ENCODE measurements at places on chromosomes 2 and 18. TPM values are rescaled to one million over a fixed set of nuclear protein-coding genes. Genes with fewer than 3 reads are reported as not detected.
A peak's percentile ranks its signal among the peaks of the same experiment; 100 is the strongest.

GRCh38 chr2:30865892-30866681 lies 58.8 kb upstream of the CAPN13 start:
- H3K27me3 ChIP-seq, result no peaks in the 10 kb centered on the region
- no peak overlapping the region for H3K4me3 ChIP-seq
- no peaks in the 10 kb centered on the region for H3K36me3 ChIP-seq
- DNase-seq, result no peak
- H3K27ac ChIP-seq, result no peak overlapping the region

NR4A2 gene
- total RNA-seq, result 0.97 TPM

MAL gene
- total RNA-seq, result not detected

CAPN14 gene
- total RNA-seq, result 0.23 TPM

- H3K27ac ChIP-seq, result no peak overlapping the region
- H3K27me3 ChIP-seq, result no peaks in the 10 kb centered on the region
- H3K4me1 ChIP-seq, result no peaks in the 10 kb centered on the region
- no peaks in the 10 kb centered on the region for H3K36me3 ChIP-seq
- no peak overlapping the region for H3K4me3 ChIP-seq
Measured at GRCh38 chr2:38259311-38259710, 117.8 kb downstream of the ATL2 start.

MERTK gene
- 39.2 TPM for total RNA-seq

TUBA3E gene
- total RNA-seq, result 0.57 TPM

GRCh38 chr2:129905664-129906081 lies 73.8 kb upstream of the RAB6C start:
- no peak overlapping the region for H3K27ac ChIP-seq
- H3K27me3 ChIP-seq, result no peaks in the 10 kb centered on the region
- no peaks in the 10 kb centered on the region for H3K36me3 ChIP-seq

PAIP2B gene
- 9.9 TPM for total RNA-seq

GRCh38 chr2:17813742-17814473 lies 2.4 kb upstream of the MSGN1 start:
- H3K27ac ChIP-seq, result no peak overlapping the region
- H3K27me3 ChIP-seq, result peaks cover 2% of the 10 kb centered on the region
- no peak for DNase-seq

DNA sequence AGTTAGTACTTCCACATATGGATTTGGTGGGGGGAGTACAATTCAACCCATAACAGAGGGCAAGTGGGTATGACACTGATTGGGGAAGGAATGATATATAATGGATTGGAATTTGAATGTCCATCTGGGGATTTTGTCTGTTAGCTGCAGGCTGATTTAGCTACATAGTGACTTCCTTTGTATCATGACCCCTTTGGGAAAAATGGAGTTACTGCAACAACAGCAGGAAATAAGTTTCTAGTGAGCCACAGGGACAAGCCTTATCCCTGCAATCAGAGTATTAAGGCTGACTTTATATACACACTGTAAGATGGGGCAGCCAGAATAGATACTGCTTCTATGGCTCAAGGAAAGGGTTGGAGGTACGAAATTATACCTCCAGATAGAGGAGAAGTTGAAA lies 404.4 kb upstream of the MEIS1 start:
- no peak overlapping the region for H3K4me3 ChIP-seq
- H3K4me1 ChIP-seq, result no peaks in the 10 kb centered on the region
- no peaks in the 10 kb centered on the region for H3K36me3 ChIP-seq
- DNase-seq, result peak; percentile 4
- H3K27ac ChIP-seq, result no peak overlapping the region
- H3K27me3 ChIP-seq, result no peaks in the 10 kb centered on the region

GRCh38 chr2:196601430-196602306 lies 37.8 kb upstream of the CCDC150 start:
- no peaks in the 10 kb centered on the region for H3K4me1 ChIP-seq
- no peak for DNase-seq
- H3K27ac ChIP-seq, result no peak overlapping the region

DNA sequence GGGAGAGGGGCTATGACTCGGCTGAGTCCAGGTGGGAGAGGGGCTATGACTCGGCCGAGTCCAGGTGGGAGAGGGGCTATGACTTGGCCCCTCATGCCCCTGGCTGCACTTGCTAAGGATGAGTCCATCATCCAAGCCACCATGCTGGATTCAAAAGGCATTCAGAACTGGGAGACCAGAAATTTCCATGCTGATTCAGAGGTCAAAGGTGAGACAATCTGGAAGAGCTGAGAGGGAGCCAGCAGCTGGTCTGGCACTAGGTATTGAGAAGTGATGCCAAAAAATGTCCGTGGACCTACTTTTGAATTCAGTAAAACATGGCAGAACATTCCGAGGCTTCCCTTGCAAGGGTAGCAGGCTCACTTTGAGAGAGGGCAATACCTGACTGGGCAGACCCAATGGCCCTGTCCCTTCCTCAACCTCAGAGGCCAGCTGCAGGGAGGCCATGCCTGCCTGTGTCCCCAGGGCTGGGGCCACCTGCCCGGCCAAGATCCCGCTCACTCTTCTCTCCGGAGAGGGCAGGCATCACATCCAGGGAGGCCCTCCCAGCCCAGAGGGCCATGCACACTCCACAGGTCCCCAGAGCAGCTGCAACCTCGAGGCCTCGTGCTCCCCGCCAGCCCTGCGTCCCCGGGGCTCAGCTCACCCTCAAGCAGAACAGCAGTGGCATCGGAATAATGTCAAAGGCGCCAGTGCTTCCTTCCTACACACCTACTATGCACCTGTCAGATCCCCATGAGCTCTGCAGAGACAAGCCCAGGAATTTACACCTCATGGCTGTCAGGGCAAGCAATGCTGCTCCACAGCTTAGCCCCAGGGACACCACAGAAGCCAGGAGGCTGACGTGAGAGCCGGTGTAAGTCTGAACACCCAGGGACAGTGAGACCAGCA lies 80.2 kb upstream of the GPC1 start:
- no peak overlapping the region for H3K4me3 ChIP-seq
- no peaks in the 10 kb centered on the region for H3K4me1 ChIP-seq
- no peak overlapping the region for H3K27ac ChIP-seq
- DNase-seq, result no peak
- H3K27me3 ChIP-seq, result no peaks in the 10 kb centered on the region

GRCh38 chr2:118169359-118170005 lies 81.2 kb downstream of the INSIG2 start:
- no peaks in the 10 kb centered on the region for H3K27me3 ChIP-seq
- H3K27ac ChIP-seq, result no peak overlapping the region
- no peaks in the 10 kb centered on the region for H3K36me3 ChIP-seq
- no peak overlapping the region for H3K4me3 ChIP-seq
- no peaks in the 10 kb centered on the region for H3K4me1 ChIP-seq

DNA sequence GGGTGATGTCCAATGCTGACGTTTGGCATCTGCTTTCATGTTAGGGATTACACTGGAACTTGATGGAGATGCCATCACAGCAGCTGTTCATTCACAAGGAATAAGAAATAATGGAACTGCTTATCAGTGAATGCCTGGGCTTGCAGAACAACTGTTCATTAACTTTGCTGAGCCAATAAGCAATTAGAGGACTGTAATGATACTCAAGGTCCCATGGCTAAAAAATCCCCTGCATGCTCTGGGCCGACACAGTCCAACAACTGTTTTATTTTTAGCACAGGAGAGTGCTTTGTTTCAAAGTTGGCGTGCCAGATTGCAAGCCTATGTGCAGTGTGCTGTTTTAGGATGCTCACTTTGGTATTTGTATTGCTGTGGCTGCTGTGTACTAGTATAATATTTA lies 408.0 kb upstream of the RGPD4 start:
- H3K4me1 ChIP-seq, result no peaks in the 10 kb centered on the region
- no peaks in the 10 kb centered on the region for H3K36me3 ChIP-seq
- H3K4me3 ChIP-seq, result no peak overlapping the region
- DNase-seq, result no peak
- no peak overlapping the region for H3K27ac ChIP-seq
- no peaks in the 10 kb centered on the region for H3K27me3 ChIP-seq

MAP4K3 gene
- 50.7 TPM for total RNA-seq

GRCh38 chr2:216796115-216796840 lies 63.6 kb downstream of the TNP1 start:
- H3K27ac ChIP-seq, result no peak overlapping the region
- no peak for DNase-seq
- no peaks in the 10 kb centered on the region for H3K4me1 ChIP-seq
- H3K27me3 ChIP-seq, result no peaks in the 10 kb centered on the region
- H3K4me3 ChIP-seq, result no peak overlapping the region

- no peaks in the 10 kb centered on the region for H3K4me1 ChIP-seq
- H3K27ac ChIP-seq, result no peak overlapping the region
- no peaks in the 10 kb centered on the region for H3K27me3 ChIP-seq
- no peak for DNase-seq
Measured at GRCh38 chr2:235230821-235231601, 262.8 kb upstream of the AGAP1 start.

SLC9A4 gene
- 1.4 TPM for total RNA-seq

GALNT13 gene
- not detected for total RNA-seq

GRCh38 chr2:55438391-55439100 lies 18.9 kb upstream of the CCDC88A start:
- no peak overlapping the region for H3K27ac ChIP-seq
- no peak for DNase-seq
- no peaks in the 10 kb centered on the region for H3K36me3 ChIP-seq
- H3K4me1 ChIP-seq, result no peaks in the 10 kb centered on the region
- no peak overlapping the region for H3K4me3 ChIP-seq

HDAC4 gene
- 15.5 TPM for total RNA-seq

HK2 gene
- 22.6 TPM for total RNA-seq

PID1 gene
- 11.3 TPM for total RNA-seq

GRCh38 chr2:88123164-88123974 lies 4.5 kb downstream of the FABP1 start:
- no peak for DNase-seq
- H3K27me3 ChIP-seq, result no peaks in the 10 kb centered on the region
- H3K27ac ChIP-seq, result no peak overlapping the region
- peaks cover 15% of the 10 kb centered on the region for H3K4me1 ChIP-seq
- peaks cover 7% of the 10 kb centered on the region for H3K36me3 ChIP-seq
- H3K4me3 ChIP-seq, result no peak overlapping the region

DNA sequence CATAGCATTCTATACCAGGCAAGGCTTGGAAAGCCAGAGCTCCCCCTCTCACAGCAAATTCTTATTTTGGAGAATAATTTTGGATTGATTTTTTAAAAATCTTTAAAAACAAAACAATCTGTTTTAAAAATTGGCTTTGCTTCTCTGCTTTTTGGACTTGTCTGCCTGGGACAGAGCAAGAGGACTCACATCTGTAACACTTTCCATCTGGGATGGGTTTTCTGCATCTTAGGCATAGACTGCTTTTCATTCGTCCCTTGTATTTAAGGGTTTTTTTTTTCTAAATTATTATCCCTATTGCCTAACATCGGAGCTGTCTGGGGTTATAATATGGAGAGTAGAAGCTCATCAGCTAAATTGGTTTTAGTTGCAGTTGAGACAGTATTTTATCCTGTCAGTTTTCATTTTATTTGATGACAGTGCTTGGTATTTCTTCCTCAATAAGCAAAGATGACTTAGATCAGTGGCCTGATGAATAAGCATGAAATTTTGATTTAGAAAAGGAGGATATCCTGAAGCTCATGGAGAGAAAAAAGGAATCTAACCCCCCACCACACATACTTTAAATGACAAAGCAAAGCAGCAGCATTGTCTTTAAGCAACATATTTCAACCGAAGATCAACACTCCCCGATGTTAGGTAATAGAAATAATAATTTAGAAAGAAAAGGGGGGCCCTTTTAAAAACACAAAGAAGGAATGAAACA lies 2.3 kb upstream of the FZD7 start:
- H3K36me3 ChIP-seq, result peaks cover 1% of the 10 kb centered on the region
- H3K4me1 ChIP-seq, result peaks cover 15% of the 10 kb centered on the region
- no peak for DNase-seq
- H3K27me3 ChIP-seq, result no peaks in the 10 kb centered on the region
- peak overlapping the region; percentile 96 for H3K27ac ChIP-seq
- H3K4me3 ChIP-seq, result peak overlapping the region; percentile 58

MREG gene
- 43.8 TPM for total RNA-seq

GRCh38 chr2:33859176-33859575 lies 260.1 kb upstream of the FAM98A start:
- H3K27me3 ChIP-seq, result no peaks in the 10 kb centered on the region
- no peaks in the 10 kb centered on the region for H3K4me1 ChIP-seq
- DNase-seq, result no peak
- no peak overlapping the region for H3K27ac ChIP-seq
- no peaks in the 10 kb centered on the region for H3K36me3 ChIP-seq
- H3K4me3 ChIP-seq, result no peak overlapping the region

DNA sequence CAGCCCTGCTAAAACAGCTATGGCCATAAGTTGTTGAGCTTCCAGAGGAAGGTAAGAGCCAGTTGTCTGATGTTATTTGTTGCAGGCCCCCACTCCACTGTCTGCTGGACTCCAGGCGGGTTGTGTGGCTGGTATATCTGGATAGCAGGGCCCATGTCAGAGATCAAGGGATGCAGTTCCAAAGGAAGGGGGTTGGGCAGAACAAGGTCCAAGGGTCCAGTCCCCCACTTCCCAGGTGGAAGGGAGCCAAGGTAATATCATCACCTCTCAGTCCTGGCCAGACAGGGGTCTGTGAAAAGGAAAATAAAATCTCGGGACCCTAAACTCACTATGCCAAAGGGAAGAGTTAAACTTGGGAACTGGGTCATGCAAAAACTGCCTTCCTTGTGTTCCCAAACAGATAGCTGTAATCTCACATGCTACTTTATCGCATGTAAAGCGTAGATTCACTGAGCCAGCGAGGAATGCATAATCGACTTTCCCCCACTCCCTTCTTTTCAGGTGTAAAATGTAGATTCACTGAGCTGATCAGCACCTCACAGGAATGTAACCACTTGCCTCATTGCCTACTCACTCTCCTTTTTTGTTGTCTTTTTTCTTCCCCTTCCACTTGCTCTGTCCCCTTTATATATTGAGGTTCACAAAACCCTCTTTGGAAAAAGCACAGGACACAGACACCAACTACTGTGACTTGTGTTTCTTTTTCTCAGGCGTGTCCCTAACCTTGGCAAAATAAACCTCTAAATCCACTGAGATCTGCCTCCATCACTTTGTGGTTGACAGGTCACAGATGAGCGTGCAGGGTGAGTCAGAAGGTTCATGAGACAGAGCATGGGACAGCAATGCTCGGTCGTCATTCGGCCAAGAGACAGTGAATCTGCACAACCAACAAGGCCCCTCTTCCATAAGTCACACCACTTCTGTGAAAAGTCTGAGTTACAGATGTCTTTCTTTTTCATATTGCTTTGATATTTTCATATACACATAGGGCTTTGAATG lies 255.3 kb upstream of the SIX2 start:
- no peak overlapping the region for H3K27ac ChIP-seq
- no peak for DNase-seq
- no peaks in the 10 kb centered on the region for H3K36me3 ChIP-seq
- no peaks in the 10 kb centered on the region for H3K27me3 ChIP-seq
- H3K4me3 ChIP-seq, result no peak overlapping the region

GRCh38 chr18:48024009-48024512 lies 93.6 kb upstream of the SMAD2 start:
- no peak overlapping the region for H3K4me3 ChIP-seq
- H3K27me3 ChIP-seq, result no peaks in the 10 kb centered on the region
- H3K27ac ChIP-seq, result no peak overlapping the region
- H3K36me3 ChIP-seq, result no peaks in the 10 kb centered on the region
- DNase-seq, result no peak

ZNF142 gene
- 37.0 TPM for total RNA-seq

ANKRD39 gene
- total RNA-seq, result 19.3 TPM
